ENCODE measurements at places on chromosomes 2 and 18.
A peak's percentile ranks its signal among the peaks of the same experiment; 100 is the strongest.

- peak; percentile 25 for DNase-seq
Observed at GRCh38 chr2:147844697-147845410, at the start of gene ACVR2A. ACVR2A (plus strand) TSS chr2:147845029; CDS start chr2:147845153, 124 bp downstream.

- no peak for DNase-seq
Observed at GRCh38 chr2:8520791-8521344, 161.0 kb upstream of the ID2 start.

DNA sequence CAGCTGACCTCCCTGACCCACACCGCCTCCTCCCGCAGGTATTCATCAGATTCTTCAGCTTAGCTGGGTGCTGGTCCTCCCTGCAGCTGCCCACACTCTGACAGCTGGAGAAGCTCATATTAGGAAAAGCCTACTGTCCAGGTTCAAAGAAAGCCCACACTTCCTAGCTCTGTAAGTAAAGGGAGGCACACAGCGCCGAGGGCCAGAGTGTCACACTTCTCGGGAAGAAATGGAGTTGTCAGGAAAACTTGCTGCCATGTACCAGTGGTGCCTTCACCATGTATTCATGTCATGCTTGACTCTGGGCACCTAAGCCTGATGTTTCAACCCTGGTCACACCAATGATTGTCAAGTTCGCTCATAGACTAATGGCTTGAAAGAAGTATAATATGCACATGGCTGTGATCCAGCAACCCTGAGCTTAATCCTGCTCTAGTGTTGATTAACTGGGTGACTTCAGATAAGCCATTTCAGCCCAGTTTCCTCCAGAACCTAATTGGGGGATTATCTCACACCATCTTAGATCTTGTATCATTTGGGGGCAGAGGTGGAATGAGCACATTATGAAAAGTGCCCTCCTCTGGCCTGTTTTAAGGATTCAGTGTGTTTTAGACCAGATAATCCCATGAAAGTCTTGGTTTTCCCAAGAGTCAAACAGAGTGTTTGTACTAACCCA, 180.3 kb upstream of the PARD3B start:
- no peak for DNase-seq

DNA sequence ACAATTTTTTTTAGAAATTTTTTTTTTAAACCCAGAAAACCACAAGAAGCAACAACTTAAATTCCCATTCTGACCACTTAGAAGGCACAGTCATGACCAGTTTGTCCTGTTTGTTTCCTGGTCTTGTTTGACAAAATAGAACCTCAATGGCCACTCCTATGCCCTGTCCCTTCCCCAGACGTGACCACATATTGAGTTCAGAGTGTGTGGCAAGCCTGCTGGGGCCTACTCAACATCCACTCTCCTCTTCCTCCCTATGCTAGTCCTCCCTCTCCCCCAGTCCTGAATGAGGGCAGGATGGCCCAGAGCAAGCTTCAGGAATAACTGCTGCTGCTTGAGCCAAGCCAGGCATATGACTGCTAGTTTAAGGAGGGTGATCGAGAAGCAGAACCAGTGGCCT, 89.6 kb downstream of the PRELID3A start:
- no peak for DNase-seq

GRCh38 chr18:78309307-78309706, 670.3 kb upstream of the SALL3 start:
- DNase-seq: no peak

DNA sequence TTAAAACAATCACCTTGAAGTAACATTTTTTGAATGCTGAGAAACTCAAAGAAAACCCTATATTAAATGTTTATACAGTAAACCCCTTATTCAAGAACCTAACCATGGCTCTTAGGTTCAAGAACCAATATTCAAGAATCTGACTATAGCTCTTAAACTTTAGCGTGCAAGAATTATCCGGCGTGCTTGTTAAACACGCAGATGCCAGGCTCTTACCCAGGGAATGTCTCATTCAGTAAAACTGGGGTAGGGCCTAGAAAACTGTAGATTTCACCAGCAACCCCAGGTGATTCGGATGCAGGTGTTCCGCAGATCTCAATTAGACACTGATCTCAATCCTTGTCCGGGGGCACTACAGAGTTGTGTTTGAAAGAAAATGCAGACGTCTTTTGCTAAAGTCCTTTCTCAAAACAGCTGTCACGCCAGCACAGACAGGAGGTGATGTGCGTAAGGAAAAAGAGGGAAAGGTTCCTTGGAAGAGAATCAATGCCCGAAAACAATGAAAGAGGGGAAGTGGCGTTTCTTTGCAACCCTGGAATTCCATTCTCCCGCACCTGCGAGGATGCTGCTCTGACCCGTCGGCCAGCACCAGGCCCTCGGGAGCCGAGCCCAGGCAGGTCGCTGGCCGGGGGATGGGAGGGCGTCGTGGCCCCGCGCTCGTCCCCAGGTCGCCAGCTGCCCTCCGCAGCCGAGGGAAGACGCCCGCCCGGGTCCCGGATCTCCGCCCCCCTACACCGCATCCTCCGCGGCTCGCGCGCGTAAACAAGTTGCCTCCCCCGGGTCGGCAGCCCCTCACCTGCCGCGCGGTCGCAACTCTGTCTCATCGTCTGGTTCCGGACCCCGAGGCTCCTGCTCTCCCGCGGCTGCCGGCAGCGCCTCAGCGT, 851 bp downstream of the EIF2AK3 start:
- DNase-seq: peak; percentile 40

GRCh38 chr2:109129921-109130722, 1.1 kb downstream of the SH3RF3 start:
- peak; percentile 19 for DNase-seq

- DNase-seq: no peak
Observed at GRCh38 chr2:69166812-69167468, 154.0 kb downstream of the ANTXR1 start.

GRCh38 chr2:113015655-113016054, 10.4 kb downstream of the IL36A start:
- DNase-seq: no peak

- DNase-seq: no peak
Observed at GRCh38 chr2:196592911-196593881, 46.3 kb upstream of the CCDC150 start.

GRCh38 chr18:394262-394986, 106.1 kb downstream of the COLEC12 start:
- DNase-seq: no peak

DNA sequence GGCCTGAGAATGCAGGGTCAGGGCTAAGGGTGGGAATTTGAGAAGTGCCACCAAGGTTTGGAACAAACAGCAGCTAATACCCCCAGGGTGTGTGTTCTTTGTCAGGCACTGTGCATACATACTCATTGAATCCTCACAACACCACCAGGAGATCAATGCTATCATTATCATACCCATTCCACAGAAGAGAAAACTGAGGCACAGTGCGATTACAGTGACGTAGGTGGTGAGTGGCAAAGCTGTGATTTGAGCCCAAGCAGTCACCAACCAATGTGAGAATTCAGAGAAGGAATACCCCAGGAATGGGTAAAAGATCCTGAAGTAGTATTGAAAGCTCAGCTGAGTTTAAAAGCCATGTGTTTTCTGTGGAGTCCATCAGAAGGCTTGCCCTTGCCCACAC, 281.6 kb upstream of the MGAT5 start:
- DNase-seq: no peak

DNA sequence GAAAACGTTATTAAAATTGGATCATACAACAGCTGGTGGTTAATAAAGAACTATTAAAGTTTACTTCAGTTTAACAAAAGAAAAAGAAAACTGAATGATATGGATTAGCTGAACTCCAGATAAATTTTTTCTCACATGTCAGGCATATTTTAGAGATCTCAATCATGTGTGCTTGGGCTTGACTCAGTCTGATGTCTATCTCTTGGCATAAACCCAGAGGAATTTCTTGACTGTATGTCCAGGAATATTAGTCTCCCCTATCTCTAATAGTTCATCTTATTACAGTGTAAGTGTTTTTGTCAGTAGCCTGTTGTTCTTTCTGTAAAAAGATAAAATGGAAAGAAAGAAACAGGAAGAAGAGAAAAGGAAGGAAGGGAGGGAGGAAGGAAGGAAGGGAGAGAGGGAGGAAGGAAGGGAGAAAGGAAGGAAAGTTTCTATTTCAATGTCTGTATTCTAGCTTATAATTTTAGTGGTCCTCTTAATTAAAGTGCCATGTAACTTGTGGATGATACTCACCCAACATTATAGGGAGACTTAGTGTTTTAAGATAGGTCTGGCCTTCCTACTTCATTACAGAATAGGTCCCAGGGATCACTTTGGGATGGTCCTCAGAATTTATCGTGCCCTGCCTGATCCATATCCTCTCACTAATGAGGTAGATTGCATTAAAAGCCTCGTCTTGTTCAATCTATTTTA, 99.7 kb upstream of the UGP2 start:
- no peak for DNase-seq

DNA sequence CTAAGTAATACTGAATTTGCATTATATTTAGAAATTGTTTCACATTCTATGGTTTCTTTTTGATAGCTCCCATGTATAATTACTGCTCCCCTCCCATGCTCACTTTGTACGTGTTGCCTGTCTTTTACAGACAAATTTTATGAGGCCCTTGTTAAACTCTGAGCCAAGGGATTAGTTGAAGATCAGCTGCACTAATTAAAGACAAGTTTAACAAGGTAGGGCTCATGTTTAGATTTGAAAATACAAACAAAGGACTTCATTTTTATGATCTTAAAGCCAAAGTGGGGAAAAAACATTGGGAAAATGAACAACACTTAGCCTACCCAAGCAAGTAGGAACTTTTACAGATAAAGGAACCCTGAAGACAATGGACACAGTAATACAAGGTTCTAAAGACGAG, 46.2 kb downstream of the ARHGAP28 start:
- no peak for DNase-seq

- no peak for DNase-seq
Observed at GRCh38 chr18:63160172-63160995, 159.2 kb downstream of the BCL2 start.

DNA sequence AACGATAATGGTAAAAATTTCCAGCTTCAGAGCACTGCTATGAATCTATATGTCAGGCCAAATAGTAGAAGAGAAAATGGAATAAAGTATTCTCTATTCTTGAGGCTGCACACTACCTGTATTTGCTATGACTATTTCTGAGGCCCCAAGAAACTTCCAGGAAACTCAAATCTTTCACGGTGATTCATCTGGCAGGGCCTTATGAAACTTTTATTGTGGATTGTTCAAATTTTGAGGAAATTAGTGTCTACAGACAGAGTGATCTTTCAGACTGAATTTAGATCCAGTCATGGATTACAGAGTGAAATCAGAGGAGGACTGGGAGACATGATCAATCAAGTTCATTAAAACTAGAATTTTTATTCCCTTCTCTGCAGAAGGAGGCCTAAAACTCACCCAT, 4.1 kb upstream of the VSNL1 start:
- no peak for DNase-seq

DNA sequence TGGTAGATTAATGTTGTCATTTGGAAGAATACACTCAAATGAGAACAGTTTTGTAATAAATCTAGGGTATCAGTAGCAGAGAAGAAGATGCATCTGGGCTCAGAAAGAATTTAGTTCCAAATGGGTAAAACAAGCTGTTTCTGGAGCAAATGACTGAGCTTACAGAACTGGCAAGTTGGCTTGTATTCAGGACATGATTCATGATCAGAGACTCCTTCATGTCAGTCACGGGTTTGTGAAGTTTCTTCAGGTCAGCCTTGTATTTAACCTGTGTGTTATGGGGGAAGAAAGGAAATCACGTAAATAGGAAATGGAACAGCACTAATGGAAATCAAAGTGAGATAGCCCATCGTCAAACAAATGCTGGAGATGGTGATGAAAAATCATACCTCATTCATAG, 109.1 kb downstream of the RIF1 start:
- no peak for DNase-seq

DNA sequence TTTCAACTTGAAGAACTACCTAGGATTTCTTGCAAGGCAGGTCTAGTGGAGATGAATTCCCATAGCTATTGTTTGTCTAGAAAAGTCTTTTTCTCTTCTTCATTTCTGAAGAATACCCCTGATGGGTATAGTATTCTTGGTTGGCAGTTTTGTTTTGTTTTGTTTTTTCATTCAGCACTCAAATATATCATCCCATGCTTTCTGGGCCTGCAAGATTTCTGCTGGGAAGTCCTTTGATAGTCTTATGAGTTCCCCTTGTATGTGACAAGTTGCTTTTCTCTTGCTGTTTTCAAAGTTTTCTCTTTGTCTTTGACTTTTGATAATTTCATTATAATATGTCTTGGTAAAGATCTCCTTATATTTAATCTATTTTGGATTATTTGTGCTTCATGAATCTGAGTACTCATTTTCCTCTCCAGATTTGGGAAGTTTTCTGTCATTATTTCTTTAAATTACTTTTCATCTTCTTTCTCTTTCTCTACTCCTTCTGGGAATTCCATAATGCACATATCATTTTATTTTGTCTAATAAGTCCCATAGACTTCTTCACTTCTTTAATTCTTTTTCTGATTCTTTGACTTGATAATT, 101.5 kb downstream of the DSC3 start:
- DNase-seq: no peak

- DNase-seq: no peak
Observed at GRCh38 chr18:9055185-9055584, 47.3 kb upstream of the NDUFV2 start.

DNA sequence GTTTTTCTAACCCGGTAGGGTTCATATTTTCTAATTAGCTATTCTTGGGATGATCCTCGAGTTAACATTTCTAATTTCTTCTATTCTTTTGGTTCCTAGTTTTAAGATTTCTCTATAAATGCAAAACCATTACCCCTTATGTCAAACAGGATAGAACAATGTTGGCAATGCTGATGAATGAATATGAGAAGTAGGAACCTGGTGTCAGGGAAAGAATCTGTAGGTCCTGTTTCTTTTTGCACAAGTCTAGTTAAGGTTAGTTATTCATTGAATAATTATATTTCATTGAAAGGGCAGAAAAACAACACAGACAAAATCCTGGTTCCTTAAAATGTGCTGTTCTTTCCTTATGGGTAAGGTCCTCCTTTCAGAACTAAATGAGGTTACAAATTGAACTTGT, 766.4 kb upstream of the FAM98A start:
- DNase-seq: no peak

Data from activated CD4-positive, alpha-beta T cell treated with anti-CD3 and anti-CD28 coated beads, Interleukin-2, amount 50 U/mL, for 1 hour (primary cell).